ENCODE measurements at places on chromosomes 1 and 21.

- no peak for DNase-seq
Measured at GRCh38 chr21:31221043-31221442, 123.0 kb downstream of the TIAM1 start.

- no peak for DNase-seq
Measured at GRCh38 chr1:41765152-41765551, 153.6 kb downstream of the HIVEP3 start.

DNA sequence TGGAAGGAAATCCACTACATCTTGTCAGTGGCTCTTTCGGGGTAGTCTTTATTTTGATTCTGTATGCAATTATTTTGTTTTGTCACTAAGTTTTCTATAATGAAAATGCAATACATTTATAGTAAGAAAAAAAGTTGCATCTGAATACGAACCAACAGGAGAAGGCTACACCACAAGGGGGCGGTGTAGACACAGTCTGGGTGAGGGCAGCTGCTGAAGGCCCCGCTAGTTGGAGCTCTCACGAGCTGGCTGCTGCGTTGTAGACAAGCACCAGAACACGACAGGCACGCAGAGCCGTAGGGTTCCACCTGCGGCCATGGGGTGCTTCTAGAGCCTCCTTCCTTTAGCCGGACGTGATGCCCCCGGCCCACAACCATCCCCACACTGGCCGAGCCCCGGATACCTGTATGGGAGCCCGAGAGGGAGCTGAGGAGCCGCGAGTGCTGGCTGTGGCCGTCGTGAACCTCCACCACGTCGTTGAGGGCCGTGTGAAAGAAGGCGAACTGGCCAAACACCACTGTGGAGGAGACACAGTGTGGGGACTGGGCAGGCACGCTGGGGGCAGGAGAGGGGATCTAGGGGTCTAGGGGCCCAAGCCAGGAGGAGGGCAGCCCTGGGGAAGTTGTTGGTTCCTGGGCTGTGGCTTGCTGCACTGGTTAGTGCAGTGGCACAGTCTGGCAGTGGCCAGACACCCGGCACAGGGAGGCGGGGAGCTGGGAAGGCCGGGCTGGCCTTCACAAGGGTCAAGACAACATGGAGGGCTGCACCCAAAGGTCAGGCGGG is 160.8 kb downstream of the ZSCAN20 start:
- peak; percentile 83 for DNase-seq

GRCh38 chr1:62438163-62438562 is 1.3 kb downstream of the USP1 start:
- DNase-seq = no peak

- DNase-seq = no peak
Measured at GRCh38 chr1:10057343-10057742, 24.6 kb downstream of the UBE4B start.

GRCh38 chr1:7470904-7471638 is 300.0 kb upstream of the VAMP3 start:
- no peak for DNase-seq

DNA sequence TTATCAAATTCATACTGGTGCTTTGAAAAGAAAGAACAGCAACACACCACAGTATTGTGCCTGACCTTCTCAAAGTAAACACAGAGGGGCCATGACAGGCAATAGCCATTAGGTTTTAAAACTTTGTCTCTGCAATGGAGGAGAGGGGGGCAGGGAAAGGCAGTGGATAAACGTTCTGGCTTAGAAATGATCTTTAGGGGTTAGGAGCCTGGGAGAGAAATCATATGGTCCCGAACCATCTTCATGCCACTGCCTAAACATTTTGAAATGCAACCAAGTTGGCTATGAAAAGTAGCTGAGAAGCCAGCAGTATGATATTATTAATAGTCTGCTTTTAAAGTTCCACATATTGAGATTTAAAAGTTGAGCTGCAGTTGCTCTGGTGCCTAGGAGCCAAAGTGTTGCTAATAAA is 39.8 kb downstream of the PLPP3 start:
- no peak for DNase-seq

DNA sequence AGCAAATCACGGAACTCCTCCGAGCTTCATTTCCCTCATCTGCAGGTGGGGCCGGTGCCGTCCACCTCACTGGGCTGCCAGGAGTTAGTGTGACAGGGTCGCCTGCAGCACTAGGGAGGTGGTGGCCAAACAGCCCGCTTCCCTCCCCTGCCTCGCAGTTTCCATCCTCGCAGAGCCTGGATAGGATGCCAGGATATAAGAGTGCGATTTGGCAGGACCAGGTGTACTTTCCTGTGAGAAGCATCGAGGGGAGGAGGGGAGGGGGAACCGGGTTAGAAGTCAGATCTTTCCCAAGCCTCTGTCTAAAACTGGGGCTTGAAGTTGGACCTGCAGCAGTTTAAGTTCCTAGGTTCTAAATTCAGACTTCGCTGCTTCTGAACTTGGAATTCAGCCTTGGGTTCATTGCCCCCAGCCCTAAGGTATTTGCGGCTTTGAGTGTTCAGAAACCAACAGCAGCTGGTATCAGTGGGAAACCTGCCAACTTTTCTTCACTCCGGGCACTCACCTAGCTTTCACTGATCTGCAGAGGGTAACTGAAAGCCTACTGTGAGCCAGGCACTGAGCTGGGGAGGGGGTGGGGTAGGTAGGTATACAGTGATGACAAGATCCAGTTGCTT is 1.7 kb upstream of the JUN start:
- no peak for DNase-seq

GRCh38 chr1:40810927-40811326 is 27.3 kb downstream of the KCNQ4 start:
- no peak for DNase-seq

DNA sequence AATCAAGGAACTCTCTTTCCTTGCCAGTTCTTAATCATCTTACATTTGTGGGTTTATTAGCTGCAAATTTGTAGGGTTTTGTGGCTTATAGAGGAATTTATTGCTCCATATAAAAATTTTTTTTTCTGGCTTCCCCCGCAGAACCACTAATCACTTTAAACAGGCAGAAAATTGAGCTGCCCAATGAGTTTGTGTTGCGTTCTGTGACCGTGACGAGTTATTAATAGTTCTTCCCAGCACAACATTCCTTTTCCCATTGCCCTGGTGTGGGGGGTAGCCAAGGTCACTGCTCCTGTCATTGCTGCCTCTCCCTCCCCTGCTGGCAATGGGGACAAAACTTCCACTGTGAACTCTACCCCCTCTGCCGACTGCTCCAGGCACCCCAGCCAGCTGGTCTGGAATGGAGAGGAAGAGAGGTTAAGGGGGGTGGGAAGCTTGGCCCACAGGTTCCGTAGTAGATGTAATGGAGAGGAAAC is 55.1 kb downstream of the UBE2T start:
- no peak for DNase-seq

GRCh38 chr1:67893126-67893495 is 59.8 kb upstream of the GNG12 start:
- DNase-seq = no peak

- peak; percentile 29 for DNase-seq
Measured at GRCh38 chr1:27102707-27103468, 52.0 kb downstream of the SLC9A1 start.
